Vagina (tissue), 2 donors: ENCODE measurements at places on chromosomes 7 and 10.

DNA sequence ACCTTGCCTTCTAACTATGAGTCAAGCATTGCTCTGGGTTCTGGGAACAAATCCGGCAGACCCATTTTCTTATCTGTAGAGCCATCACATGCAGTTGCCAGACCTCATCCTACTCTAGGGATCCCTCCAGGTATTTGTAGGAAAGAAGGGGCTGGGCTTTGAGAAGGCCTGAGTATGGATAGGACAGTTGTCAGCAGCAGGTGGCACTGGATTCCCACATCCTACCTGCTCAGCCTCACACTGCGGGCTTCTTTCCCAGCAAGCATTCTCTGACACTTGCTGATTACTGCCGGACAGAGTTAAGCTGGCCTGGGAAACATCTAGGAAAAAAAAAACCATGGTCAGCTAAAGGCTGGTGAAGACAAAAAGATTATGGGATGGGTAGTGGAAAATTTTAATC lies 224.1 kb downstream of the CCSER2 start:
- no peaks in the 10 kb centered on the region for H3K27me3 ChIP-seq
- H3K4me3 ChIP-seq: no peak overlapping the region
- no peaks in the 10 kb centered on the region for H3K36me3 ChIP-seq
- DNase-seq: no peak
- no peak overlapping the region for H3K27ac ChIP-seq

GRCh38 chr10:34786464-34786863 lies 28.6 kb downstream of the PARD3 start:
- H3K27ac ChIP-seq: no peak overlapping the region
- no peak for DNase-seq
- H3K4me3 ChIP-seq: no peak overlapping the region
- peaks cover 60% of the 10 kb centered on the region for H3K4me1 ChIP-seq

DNA sequence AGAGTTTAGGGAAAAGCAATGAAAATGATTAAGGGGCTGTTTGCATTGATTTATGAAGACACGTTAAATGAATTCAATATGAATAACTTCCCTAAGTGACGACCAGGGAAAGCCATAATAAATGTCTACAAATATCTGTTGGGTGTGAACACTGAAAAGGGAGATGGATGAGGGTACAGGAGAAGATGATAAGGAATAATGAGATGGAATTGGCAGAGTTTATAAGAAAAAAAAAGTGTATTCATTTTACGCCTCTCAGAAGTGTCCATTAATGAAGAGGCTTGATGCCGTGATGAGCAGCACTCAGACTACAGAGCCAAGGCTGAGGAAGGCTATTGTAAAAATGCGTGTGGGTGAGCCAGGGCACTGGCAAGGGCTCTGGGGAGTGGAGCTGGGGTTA lies 346.7 kb upstream of the AKR1E2 start:
- no peak overlapping the region for H3K4me3 ChIP-seq
- DNase-seq: no peak
- no peaks in the 10 kb centered on the region for H3K36me3 ChIP-seq
- no peaks in the 10 kb centered on the region for H3K4me1 ChIP-seq
- no peak overlapping the region for H3K27ac ChIP-seq

DNA sequence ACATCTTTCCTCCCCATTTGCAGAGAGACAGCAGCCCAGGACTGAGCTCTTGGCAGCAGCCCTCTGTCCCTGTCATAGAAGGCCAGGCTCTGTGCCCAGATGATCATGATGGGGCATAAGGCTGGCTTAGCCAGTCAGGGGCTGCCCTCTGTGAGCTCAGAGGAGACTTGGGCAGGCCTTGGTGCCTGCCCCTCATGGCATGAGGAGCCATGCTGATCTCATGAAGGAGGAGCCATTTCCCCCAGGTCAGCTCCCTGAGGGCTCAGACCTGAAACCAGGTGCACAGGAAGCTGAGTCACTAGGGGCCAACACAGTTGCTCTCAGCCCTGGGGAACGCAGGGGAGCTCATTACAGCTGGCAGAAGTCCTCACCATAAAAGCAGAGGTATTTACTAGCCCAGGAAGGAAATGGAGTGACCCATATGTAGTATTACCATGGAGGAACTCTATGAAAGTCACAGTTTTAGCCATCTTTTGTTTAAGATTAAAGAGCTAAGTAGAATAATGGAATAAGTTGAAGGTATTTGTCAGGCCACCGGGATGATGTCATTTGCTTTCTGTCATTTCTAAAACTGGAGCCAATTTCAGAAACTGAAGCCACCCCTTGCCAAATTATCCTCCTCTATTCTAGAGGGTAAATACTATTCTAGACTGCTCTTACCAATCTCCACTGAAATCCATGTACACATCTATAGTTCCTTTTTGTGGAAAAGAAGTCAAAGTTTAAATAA lies 362.4 kb upstream of the ZNF32 start:
- H3K36me3 ChIP-seq: no peaks in the 10 kb centered on the region
- H3K27ac ChIP-seq: no peak overlapping the region
- no peak for DNase-seq
- H3K4me3 ChIP-seq: no peak overlapping the region
- no peaks in the 10 kb centered on the region for H3K27me3 ChIP-seq

- H3K27ac ChIP-seq: no peak overlapping the region
- no peak overlapping the region for H3K4me3 ChIP-seq
- no peak for DNase-seq
- no peaks in the 10 kb centered on the region for H3K4me1 ChIP-seq
- H3K27me3 ChIP-seq: no peaks in the 10 kb centered on the region
These were observed 135.6 kb downstream of the VPS41 start for GRCh38 chr7:38773430-38773829.

GRCh38 chr7:114086537-114086913 lies 167.7 kb upstream of the PPP1R3A start:
- H3K27ac ChIP-seq: peak overlapping the region; percentile 96
- H3K4me3 ChIP-seq: peak overlapping the region; percentile 68
- peaks cover 9% of the 10 kb centered on the region for H3K4me1 ChIP-seq
- no peaks in the 10 kb centered on the region for H3K27me3 ChIP-seq
- DNase-seq: no peak

DNA sequence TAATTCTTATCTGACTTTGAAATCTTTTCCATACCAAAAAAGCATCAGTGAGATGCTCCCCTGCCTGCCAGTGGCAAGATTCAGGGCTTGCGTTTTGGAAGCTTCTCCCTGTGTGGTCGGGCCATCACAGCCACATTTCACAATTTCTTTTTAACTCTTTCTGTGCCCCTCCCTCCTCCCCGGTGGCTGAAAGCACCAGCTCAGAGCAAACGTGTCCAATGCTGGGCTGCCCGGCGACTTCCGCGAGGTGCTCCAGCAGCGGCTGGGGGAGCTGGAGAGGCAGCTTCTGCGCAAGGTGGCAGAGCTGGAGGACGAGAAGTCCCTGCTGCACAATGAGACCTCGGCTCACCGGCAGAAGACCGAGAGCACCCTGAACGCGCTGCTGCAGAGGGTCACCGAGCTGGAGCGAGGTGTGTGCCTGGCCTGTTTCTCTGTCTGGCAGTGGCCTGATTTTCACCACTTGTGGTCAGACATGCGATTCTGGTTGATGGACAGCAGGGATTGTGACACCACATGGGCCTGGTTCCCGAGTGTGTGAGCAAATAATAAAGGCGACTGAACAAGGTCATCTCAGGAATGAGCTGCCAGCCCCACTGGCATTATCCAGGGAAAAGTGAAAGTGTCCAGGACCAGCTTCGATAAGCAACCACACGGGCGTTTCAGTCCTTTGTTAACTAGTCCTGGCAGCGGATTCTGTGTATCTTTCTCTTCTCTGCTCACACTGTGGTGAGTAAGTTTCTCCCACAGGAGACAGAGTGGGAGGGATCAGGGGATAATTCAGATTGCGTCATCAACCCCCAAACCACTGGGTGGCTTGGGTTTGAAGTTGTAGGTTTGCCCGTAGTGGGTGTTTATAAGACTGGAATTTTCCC lies 2.6 kb downstream of the NPTX2 start:
- H3K4me3 ChIP-seq: no peak overlapping the region
- peaks cover 7% of the 10 kb centered on the region for H3K4me1 ChIP-seq
- no peaks in the 10 kb centered on the region for H3K36me3 ChIP-seq
- no peak overlapping the region for H3K27ac ChIP-seq
- peaks cover 9% of the 10 kb centered on the region for H3K27me3 ChIP-seq

GRCh38 chr10:63698787-63699150 lies 177.6 kb downstream of the REEP3 start:
- no peaks in the 10 kb centered on the region for H3K27me3 ChIP-seq
- H3K4me1 ChIP-seq: peaks cover 29% of the 10 kb centered on the region
- DNase-seq: no peak
- H3K4me3 ChIP-seq: no peak overlapping the region

DNA sequence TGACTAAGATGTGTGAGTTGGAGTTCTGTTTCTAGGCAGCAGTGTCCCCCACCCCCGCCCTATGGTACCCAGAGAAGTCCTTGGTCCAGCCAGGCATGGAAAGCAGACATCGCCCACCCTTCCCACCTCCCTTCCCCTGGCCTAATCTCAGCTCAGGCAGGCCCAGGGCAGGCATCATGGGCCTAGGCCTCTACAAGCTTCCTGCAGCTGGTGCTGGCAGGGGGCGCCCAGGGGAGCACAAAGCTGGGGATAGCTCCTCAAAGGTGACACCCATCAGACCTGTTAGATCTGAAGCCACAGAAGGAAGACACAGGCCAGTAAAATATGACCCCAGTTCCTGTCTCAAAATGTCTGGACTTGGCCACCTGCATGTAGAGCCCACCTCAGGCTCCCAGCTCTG lies 18.9 kb upstream of the UNC5B start:
- no peaks in the 10 kb centered on the region for H3K4me1 ChIP-seq
- H3K27ac ChIP-seq: no peak overlapping the region
- no peak for DNase-seq
- H3K36me3 ChIP-seq: no peaks in the 10 kb centered on the region

DNA sequence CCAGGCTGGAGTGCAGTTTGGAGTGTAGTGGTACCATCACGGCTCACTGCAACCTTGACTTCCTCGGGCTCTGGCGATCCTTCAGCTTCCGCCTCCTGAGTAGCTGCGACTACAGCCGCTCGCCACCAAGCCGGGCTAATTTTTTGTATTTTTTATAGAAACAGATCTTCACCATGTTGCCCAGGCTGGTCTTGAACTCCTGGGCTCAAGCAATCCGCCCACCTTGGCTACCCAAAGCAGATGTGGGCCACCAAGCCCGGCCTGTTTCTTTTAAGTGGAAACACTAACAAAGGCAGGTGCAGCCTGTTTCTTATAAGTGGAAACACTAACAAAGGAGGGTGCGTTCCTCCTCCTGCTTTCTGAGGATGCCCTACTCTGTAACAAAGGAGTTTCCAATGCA lies 18.2 kb downstream of the PRF1 start:
- no peak overlapping the region for H3K4me3 ChIP-seq
- H3K27ac ChIP-seq: no peak overlapping the region
- H3K36me3 ChIP-seq: no peaks in the 10 kb centered on the region
- peaks cover 19% of the 10 kb centered on the region for H3K4me1 ChIP-seq
- no peak for DNase-seq
- H3K27me3 ChIP-seq: no peaks in the 10 kb centered on the region

DNA sequence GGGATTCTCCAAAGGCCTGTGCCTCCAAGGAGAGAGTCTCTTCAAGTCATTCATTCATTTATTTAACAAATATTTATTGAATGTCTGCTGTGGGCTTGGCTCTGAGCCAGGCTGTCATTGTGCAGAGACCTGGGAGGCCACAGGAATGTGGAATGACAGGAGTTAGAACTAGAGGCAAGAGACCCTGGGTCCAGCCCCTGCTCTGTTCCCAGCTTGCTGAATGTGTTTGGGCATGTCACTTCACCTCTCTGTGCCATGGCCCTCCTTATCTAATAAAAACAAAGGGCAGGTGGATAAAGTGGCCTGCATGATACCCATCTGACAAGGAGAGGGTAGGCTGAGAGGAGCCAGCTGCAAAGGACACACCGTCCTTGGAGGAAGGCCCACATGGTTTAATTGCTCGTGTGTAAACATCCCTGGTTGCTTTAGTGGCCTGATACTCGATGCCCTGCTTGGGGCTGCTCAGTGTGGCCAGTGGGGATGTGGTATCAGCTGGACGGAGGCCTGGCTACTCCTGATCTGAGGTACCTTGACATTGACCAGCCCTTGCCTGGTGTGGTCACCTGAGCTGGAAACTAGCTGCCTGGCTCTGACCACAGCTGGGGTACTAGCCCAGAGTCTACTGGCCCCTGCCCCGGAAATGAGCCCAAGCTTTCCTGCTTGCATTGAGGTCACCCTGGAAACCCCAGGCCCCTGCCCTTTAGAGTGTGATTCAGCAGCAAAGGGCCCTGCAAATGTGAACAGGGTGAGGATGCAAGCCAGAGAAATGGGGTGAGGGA lies 116.2 kb downstream of the CDH23 start:
- H3K27ac ChIP-seq: no peak overlapping the region
- DNase-seq: no peak
- H3K27me3 ChIP-seq: no peaks in the 10 kb centered on the region
- no peak overlapping the region for H3K4me3 ChIP-seq
- no peaks in the 10 kb centered on the region for H3K4me1 ChIP-seq
- no peaks in the 10 kb centered on the region for H3K36me3 ChIP-seq

- no peak overlapping the region for H3K27ac ChIP-seq
- H3K4me3 ChIP-seq: no peak overlapping the region
- no peaks in the 10 kb centered on the region for H3K27me3 ChIP-seq
- H3K36me3 ChIP-seq: no peaks in the 10 kb centered on the region
- DNase-seq: no peak
These were observed 58.5 kb downstream of the STK32C start for GRCh38 chr10:132249226-132249724.

GRCh38 chr7:134298902-134299683 lies 17.6 kb downstream of the SLC35B4 start:
- H3K27ac ChIP-seq: no peak overlapping the region
- H3K36me3 ChIP-seq: peaks cover 66% of the 10 kb centered on the region
- H3K4me3 ChIP-seq: no peak overlapping the region
- H3K27me3 ChIP-seq: no peaks in the 10 kb centered on the region
- H3K4me1 ChIP-seq: no peaks in the 10 kb centered on the region

DNA sequence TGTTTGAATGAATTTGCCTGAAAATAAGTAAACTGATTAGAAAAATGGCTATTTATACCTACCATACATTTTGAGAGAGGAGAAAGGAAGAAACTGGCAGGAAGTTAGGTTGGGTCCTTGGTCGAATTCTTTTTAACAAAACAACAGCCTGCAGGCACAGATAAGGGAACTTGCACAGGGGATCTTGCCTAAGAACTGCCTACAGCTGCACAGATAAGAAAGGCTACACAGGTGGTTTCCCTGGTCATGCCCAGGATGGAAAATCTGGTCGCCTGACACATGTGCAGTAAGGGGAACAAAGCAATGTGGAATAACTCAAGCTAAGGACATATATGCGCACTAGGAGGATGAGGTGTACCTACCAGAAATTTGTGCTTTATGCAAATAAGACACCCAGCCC lies 732.1 kb upstream of the POT1 start:
- no peak for DNase-seq
- H3K4me1 ChIP-seq: no peaks in the 10 kb centered on the region
- H3K27ac ChIP-seq: no peak overlapping the region
